EL (cell line): ENCODE measurements at places on chromosomes 1 and 21.

- DNase-seq, result no peak
These were observed 88.7 kb upstream of the EDN2 start for GRCh38 chr1:41573194-41573593.

DNA sequence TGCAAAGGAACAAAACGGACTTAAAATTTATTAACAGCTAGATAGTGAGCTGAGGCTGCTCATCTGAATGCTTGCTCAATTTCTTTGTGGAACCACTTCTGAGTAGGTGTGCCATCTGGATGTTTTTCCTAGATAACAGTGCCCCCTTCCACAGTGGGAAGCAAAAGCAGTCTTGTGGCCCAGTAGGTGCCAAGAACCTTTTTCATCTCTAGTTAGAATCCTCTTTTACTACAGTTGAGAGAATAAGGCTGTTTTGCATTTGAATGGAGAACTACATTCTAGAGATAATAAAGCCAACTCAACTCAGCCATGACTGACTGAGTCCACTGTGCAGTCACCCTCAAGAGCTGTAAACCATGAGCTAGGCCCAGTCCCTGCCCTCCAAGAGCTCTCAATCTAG is 13.3 kb downstream of the F3 start:
- DNase-seq, result peak; percentile 48

DNA sequence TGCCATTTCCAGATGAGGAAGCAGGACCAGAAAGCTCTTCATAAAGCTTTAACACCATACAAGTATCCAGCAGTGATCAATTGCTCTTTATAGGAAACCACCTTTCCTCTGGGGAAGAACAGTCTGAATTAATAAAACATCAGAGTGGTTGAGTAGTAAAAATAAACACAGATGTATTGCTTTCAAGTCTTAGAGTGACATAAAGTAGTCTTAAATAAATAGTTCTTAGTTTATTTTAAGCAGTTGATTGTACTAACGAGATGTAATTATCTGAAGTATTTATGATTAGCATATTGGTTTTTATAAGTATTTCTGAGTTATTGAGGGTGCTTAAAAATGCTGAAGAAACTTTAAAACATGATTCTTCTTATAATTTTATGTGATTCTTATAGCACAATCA is 67.0 kb downstream of the PRKAA2 start:
- no peak for DNase-seq

DNA sequence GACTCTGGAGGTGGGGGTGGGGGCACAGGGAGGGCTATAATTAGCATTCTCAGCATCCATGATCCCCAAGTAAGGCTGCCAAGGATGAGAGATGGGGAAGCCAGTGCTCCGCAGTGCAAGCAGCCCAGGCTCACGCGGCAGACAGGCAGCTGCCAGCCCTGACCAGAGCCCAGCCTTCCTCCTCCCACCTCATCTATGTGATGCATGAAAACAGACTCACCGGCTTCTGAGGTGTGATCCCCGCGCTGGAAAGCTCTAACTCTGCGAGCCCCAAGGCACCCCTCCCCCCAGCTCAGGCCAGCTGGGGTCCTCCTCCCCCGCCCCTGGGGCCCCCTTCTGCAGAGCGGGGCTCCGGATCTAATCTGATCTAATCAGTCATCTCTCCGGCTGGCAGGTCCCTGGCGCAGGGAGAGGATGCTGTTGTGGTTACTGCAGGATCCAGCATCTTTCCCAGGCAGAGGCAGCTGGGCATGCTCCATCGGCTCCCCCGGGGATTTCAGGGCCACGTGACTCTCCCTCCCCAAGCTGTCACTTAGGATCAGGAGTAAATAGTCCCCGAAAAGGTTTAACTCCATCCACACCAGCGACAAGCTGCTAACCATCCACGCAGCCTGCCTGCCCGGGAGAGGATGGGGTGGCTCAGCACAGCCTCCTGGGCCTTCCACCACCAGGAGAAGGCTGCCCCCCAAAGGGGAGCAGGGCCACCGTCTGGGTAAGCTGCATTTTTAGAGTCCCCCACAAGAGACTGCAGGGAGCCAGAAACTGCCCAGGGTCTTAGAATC is at the start of gene PLEKHA6:
Gene PLEKHA6, minus strand, starts transcription at position 456 of the 782 bp plus-strand sequence. CDS start 86,202 bp downstream, outside the sequence.
- peak; percentile 57 for DNase-seq

DNA sequence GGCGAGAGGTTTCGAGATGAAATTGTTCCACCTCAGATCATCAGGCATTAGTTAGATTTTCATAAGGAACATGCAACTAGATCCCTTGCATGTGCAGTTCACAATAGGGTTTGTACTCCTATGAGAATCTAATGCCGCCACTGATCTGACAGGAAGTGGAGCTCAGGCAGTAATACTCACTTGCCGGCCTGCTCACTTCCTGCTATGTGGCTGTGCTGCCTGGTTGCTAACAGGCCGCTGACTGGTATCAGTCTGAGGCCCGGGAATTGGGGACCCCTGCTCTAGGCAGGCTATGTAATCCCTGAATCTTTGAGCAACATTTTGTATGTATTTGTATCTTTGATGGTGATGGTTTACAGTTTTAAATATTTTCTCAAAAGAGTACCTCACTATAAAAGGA is 32.5 kb downstream of the XKR8 start:
- DNase-seq, result no peak

GRCh38 chr21:44803651-44804050 is 2.0 kb upstream of the UBE2G2 start:
- no peak for DNase-seq

GRCh38 chr1:94416901-94417727 is 1.1 kb upstream of the ABCD3 start:
- DNase-seq, result peak; percentile 74
